ENCODE measurements at places on chromosomes 3 and 15.

- peak; percentile 22 for DNase-seq
Measured at GRCh38 chr3:192090586-192090985, 629.6 kb downstream of the PYDC2 start.

DNA sequence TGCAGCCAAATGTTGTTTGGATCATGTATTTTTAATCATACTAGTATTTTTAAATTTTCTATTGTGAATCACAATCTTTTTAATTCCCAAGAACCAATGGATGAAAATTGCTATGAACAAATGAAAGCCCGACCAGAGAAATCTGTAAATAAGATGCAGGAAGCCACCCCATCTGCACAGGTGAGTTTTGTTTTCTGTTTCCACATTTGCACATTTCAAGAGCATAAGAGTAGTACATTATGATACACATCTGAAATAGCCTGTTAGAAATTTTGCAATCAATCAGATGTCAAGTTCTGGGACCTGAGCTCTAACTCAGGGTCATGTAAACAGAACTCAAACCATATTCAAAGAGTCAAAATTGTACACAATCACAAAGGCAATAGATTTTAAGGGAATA, 26.5 kb downstream of the TRAT1 start:
- DNase-seq = no peak

- no peak for DNase-seq
Measured at GRCh38 chr3:31790193-31791089, 190.6 kb downstream of the OSBPL10 start.

DNA sequence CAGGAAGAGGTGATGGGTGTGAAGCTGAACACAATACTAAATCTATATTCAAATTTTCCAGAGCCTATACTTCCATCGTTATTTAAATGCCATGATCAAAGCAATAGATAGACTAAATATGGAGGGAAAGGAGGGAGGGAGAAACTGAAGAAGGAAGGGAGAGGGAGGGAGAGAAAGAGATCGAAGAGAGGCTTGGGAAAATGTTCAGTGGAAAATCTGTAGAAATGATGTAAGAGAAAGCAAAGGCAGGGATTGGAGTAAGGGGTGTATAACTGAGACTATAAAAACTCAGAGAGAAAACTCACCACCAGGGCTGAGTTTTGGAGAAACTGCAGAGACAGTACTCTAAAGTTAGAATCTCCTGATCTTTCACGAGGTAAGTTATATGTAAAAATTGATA, at the start of gene OSTN:
Gene OSTN, plus strand, starts transcription at position 310 of the 400 bp plus-strand sequence. CDS start 13,292 bp downstream, outside the sequence.
- no peak for DNase-seq

DNA sequence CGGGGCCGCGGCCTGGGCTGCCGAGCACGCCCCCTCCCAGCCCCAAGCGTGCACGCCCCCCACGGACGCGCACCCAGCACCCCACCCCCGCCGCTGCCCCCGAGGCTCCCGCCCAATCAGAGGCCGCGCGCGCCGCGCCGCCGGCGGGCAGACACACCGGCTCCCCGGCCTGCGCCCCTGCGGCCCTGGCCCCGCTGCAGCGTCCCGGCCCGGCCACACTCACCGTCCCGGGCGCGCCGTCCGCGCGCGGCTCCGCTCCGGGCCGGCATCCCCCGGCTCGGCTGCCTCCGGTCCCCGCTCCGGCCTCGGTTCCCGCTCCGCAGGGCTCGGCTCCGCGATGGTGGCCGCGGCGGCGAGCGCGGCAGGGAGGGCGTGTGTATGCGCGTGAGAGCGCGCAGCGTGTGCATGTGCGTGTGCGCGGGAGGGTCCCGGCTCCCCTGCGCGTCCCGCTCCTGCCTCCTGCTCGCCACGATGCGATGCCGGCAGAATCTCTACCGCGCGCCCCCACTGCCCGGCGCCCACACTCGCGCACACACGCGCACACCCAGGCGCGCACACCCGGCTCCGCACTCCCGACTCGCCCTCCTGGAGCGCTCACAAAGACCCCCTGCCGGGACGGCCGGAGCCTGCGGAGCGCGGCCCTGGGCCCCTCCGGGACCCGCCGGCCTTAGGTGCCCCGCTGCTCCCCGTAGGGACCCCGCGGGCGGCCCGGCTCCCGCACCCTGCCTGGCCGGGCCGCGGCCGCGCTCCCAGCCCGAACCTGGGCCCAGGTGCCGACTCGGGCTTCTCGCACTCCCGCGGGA, 186.5 kb upstream of the LINGO1 start:
- DNase-seq = no peak

DNA sequence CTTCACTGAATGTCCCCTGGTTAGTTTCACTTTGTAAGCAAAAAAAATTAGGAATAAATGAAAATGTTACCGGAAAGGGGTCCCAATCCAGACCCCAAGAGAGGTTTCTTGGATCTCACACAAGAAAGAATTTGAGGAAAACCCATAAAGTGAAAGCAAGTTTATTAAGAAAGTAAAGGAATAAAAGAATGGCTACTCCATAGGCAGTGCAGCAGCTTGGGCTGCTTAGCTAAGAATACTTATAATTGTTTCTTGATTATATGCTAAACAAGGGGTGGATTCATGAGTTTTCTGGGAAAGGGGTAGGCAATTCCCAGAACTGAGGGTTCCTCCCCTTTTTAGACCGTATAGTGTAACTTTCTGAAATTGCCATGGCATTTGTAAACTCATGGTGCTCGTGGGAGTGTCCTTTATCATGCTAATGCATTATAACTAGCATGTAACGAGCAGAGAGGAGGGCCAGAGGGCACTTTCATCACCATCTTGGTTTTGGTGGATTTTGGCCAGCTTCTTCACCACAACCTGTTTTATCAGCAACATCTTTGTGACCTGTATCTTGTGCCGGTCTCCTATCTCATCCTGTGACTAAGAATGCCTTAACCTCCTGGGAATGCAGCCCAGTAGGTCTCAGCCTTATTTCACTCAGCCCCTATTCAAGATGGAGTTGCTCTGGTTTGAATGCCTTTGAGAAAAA, 41.0 kb upstream of the CMSS1 start:
- peak; percentile 32 for DNase-seq

- DNase-seq = peak; percentile 59
Measured at GRCh38 chr15:80152896-80153876, at the start of gene FAH. Gene FAH (plus strand): TSS chr15:80152999. CDS start chr15:80153055, 56 bp downstream.

DNA sequence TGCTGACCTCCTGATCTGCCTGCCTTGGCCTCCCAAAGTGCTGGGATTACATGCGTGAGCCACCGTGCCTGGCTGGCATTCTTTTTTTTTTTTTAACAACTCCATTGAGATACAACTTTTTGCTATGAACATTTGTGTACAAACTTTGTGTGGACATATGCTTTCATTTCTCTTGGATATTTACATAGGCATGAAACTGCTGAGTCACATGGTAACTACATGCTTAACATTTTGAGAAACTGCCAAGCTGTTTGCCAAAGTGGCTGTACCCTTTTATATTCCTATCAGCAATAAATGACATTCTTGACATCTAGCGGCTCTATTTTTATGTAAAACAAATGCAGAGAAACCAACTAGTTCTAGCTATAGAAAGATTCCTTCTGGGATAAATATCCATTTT, 8.7 kb upstream of the YEATS2 start:
- peak; percentile 46 for DNase-seq

DNA sequence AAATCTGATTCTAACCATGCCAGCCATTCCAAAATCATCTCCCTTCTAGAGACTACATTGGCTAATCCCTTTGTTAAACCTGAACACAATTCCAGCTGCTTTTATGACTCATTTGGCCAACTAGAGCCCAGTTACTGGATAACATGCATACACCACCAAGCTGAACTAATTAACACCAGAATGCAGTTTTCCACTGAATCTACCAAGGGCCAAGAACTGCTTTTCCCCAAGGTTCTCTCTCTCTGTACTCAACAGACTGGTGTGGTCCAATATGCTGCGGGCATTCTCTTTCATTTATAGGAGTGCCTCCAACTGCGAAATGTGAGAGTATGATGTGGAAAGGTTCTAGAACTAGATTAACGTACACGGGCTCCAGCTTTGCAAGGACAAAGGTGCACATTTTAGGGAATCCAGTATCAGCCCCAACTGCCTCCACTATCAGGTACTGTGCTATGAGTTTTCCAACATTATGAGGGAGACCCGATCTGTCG, 1.5 kb downstream of the CHSY1 start:
- peak; percentile 81 for DNase-seq

- DNase-seq = no peak
Measured at GRCh38 chr3:42612217-42612616, 11.7 kb downstream of the NKTR start.

GRCh38 chr15:54605043-54605442, 591.7 kb downstream of the RSL24D1 start:
- no peak for DNase-seq

DNA sequence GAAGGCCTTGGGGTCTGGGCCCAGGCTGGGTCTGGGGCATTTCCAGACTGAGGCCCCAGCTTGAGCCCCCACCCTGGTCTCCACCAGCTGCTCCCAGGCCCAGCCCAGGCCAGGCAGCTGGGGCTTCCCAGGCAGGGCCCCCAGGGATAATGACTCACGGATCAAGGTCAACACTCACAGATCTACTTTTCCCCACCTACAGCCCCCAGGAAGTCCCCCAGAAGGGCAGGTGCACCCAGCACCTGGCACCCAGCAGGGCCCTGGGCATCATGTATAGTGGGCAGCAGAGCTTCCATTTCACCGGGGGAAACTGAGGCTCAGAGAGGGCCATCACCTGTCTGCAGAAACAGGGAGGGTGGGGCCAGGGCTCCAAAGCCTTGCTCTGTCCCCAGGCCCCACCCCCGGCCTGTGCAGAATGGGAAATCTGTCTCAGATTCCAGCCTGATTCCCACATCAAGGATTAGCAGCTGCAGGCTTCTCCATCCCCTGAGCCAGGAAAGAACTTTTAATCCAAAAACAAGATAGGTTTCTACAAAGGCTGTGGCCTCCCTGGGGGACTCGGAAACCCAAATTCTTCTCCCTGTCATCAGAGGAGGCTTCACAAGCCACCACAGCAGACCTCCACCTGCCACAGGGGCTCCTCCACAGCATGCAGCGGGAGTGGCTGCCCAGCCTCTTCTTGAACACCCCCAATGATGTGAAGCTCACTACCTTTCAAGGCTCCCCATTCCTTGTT, 49.8 kb downstream of the IQSEC1 start:
- no peak for DNase-seq

DNA sequence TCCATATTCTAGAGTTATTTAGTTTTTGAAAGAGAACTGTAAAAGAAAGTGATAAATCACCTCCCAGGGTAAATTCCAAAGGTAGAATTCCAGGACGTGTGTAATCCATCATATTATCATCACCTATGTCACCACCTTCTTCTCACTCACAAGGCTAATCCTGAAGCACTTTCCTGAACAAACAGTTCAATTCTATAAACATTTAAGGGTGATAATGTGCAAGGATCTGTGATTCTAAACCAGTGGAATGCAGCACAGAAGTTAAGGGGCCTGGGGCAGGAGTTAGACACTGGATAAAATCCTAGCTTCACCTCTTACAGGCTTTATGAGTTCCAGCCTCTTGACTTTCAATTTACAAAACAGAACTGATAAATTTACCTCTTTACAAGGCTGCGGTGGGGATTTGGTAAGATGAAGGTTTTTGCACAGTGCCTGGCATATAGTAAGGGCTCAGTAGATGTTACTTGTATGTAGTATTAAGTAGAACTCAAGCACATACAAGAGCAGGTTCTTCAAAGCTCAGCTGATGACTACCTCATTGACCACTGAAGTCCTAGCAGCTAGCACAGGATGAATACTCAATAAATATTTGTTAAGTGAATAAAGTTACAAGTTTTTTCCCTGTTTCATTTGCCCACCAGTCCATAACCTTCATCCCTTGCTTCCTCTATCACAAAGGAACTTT, 47.3 kb upstream of the CCDC80 start:
- peak; percentile 14 for DNase-seq

- peak; percentile 56 for DNase-seq
Measured at GRCh38 chr3:184154885-184155643, at the start of gene DVL3. Gene DVL3 (plus strand): TSS chr3:184155377. CDS start chr3:184155636, 259 bp downstream.

- DNase-seq = no peak
Measured at GRCh38 chr15:69311319-69311721, 12.6 kb downstream of the PAQR5 start.

DNA sequence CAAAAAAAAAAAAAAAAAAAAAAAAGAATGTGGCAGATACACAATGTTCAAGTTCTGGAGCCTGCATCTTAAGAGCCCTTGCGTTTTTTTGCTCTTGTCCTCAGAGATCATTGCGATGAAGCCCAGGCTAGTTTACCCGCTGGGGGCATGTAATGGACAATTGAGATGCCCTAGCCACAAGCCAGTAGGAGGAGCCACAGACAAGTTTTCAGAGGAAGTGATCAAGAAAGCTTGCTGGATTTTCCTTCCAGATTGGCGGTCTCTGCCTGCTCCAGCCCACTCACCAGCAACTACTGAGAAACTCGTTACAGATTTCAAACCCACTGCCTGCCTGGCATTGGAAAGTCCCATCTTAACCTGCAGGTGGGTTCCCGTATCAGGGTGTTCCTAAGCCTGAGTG, 192.1 kb upstream of the EOMES start:
- DNase-seq = peak; percentile 3

DNA sequence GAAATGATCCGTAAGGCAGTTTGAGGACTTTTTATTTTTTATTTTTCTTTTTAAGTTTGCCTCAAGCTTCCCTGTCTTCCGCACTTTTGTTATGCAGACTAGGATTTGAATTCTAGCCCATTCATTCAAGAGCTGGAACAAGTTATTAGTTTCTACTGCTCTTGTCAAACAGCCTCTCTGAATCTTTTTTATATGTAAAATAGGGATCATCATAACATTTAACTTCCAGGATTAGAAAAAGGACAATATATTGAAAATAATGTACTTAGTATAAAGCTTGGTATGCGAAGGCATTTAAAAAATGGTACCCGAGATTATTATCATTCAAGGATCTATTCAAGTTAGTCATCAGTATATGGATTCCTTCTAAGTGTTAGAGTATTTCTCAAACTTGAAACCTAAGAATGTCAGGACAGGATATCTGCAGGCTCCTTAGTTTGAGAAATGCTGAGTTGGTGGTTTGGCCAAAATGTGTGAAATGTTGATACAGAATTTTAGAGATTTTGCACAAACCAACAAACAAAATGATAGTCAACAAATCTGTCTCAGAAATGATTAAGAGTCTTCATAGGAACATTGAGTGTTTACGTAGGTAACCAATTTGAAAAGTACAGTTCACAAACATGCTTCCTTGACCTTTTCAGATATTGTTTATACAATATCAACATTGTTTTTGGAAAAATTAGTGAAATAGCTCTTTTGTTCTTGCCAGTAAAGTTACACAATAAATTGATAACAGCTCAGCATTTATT, 40.5 kb upstream of the IGSF10 start:
- no peak for DNase-seq

GRCh38 chr15:74511583-74511982, 29.4 kb upstream of the ARID3B start:
- no peak for DNase-seq

- no peak for DNase-seq
Measured at GRCh38 chr3:185935465-185936272, 2.1 kb downstream of the TRA2B start.

GRCh38 chr3:184679056-184679816, 32.6 kb downstream of the MAGEF1 start:
- DNase-seq = no peak

GRCh38 chr15:63586790-63587189, 10.4 kb upstream of the FBXL22 start:
- DNase-seq = no peak
